Amygdala (tissue), 56 donors: ENCODE measurements at places on chromosomes 5 and 9.

DNA sequence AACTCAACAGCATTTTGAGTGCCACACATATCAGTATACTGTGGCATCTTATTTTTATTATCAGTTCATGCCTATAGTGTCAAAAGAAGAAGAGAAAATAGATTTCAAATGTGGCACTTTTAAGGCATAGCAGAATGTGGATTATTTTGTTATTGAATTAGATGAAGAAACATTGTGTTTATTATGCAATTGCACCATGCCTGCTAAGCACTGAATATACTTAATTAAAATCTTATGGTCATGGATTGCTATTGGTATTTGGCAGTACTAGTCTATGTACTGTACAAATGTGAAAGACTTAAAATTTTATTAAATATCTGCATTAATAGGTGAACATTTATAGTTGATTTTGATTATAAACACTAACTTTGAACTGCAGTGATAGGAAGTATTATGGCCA, 128.8 kb downstream of the FER start:
- no peak for DNase-seq

DNA sequence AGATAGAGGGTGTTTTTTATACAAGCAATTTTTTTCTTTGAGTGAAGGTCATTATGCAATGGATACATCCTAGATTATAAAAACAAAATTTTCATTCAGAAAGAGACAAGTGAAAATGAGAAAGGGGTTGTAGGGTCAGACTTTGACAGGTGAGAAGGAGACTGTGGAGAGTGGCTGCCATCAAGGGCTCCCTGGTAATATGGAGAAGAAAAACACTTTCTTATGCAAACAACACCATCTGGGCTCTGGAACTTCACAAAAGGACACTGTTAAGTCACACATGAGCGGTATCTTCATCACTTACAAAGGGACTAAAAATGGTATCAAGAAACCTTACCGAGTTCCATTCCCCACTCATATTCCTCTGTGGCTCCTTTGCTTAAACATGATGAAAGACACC, 23.5 kb downstream of the C7 start:
- no peak for DNase-seq

- no peak for DNase-seq
These were observed 452.4 kb upstream of the WWC1 start for GRCh38 chr5:167839065-167839464.

DNA sequence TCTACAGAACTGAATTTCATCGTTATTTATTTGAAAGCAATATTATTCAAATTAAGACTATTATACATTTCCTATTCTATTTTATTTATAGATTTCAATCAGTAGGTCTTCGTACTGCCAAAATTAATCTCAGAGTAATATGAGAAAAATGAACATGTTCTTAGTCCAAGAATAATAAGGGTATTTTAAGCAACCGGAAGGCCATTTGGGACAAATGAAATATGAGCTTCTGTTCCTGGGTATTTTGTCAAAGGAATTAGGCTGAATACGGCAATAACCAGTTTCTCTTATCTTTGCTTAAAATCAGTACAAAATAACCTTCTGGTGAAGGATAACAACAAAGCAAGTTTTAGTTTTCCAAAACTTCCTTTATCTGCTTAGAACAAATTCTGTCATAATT, 410.3 kb upstream of the PRR16 start:
- DNase-seq = no peak

- no peak for DNase-seq
These were observed 77.6 kb downstream of the TTC39B start for GRCh38 chr9:15229409-15229808.

DNA sequence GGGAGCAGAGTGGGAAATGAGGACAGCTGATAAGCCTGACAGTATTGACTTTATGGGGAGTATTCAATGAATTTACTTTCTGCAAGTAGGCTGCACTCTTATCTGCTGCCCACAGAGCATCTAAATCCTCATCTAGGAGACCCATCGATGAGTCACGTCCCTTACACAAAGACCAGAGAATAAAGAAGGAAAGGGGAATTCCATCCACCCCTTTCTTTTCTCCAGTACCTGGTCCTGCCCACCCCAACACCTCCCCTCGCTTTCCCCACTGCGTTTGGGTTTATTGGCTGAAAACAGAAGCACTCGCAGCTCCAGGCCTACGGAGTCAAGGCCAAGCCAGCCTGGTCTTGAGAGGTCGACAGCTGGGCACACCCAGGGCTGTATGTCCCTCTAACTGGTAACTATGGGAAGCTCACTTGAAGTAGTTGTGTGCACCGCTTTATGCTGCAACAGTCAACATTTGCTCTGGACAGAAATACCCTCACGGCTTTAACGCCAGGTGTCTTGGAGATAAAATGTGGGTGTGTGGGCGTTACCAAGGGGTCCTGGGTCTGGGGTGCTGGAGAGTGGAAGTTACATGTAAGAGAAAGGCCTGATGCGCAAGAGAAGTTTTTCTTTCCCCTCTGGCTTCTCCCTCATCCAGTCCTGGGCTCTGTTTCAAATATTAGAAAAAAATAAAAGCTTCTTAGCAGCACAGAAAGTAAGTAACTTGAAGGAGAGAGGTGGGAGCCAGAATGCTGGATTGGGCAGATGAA, 14.5 kb upstream of the TAL2 start:
- no peak for DNase-seq

DNA sequence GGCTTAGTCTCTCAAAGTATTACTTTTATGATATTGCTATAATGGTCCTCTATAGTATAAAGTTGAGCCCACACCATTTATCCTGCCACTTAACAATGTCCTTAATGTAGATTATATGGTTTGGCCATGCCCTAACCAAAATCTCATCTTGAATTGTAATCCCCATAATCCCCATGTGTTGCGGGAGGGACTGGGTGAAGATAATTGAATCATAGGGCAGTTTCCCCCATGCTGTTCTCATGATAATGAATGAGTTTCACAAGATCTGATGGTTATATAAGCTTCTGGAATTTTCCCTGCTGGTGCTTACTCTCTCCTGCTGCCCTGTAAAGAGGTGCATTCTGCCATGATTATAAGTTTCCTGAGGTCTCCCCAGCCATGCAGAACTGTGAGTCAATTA, 498.8 kb downstream of the RAB3C start:
- DNase-seq = no peak

GRCh38 chr5:123150089-123150488, 61.0 kb downstream of the PRDM6 start:
- no peak for DNase-seq
